ENCODE measurements at places on chromosomes 7 and 10.
A peak's percentile ranks its signal among the peaks of the same experiment; 100 is the strongest.

- DNase-seq = no peak
Observed at GRCh38 chr10:92156874-92157773, 133.8 kb downstream of the CPEB3 start.

DNA sequence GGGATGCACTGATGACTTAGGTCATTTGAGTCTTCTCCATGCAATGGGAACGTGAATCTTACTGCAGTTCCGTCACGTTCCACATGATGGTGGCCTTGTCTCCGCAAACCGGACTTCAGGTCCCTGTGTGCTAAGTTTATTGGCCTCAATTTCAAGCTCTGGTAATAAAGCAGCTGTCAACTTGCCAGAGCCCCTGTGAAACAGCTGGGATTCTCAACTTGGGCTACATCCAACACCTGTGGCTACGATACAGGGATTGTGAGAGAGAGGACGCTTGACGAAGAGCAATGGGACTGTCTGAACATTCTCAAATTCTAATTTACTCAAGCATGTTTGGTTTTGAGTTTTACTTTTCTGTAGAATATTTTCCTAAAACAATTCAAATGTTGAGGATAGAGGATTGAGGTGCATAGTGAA, 174.2 kb downstream of the PTN start:
- no peak for DNase-seq

GRCh38 chr7:122789156-122789555, 86.4 kb upstream of the RNF148 start:
- DNase-seq = no peak

DNA sequence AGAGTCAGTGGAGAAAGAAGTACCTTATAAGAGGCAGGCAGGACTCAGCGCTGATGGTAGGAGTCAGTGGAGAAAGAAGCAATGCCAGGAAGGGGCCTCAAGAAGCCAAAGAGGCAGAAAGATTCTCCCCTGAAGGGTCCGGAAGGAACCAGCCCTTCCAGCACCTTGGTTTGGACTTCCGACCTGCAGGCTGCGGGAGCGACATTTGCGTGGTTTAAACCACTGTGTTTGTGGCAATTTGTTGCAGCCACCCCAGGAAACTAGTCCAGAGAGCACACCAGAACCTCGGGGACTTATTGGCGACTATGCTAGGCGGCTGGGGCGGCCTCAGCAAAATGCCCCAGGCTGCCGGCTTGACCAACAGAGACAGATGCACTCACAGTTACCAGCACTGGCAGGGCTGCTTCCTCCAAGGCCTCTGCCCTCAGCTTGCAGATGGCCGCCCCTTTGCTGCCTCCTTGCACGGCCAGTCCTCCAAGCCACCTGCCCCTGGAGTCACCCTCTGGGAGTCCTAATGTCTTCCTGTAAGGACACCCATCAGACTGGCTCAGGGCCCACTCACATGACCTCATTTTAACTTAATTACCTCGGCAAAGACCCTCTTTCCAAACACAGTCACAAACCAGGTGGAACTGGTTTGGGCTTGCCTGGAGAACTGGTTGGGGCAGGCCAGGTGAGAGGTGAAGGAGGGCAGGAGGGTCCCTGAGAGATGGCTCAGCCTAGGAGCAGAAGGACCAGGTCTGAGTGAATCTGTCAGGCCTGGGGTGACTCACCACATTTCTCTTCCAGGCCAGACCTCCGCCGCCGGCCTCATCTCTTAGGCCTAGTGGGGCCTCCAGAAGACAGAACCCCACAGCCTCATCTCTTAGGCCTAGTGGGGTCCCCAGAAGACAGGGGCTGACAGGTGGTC, 26.1 kb downstream of the CALML3 start:
- DNase-seq = no peak

GRCh38 chr10:104957178-104957841, 316.2 kb downstream of the SORCS3 start:
- no peak for DNase-seq

DNA sequence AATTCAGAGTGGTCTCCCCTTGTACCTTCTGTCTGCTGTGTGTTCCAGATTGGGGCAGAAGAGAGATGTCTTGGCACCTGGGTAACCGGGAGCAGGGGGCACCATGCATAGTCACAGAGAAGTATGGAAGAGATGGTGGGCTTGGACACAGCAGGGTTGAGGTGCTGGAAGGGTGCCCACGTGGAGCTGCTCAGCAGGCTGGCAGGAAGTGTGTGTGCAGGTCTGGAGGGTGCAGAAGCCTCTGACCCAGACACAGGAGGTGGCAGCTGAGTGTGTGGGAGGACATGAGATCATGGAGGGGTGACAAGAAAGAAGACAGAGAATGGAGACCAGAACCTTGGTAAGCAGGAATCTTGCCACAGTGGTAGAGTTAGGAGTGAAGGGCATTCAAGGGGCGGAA, 42.3 kb upstream of the DUSP5 start:
- no peak for DNase-seq

DNA sequence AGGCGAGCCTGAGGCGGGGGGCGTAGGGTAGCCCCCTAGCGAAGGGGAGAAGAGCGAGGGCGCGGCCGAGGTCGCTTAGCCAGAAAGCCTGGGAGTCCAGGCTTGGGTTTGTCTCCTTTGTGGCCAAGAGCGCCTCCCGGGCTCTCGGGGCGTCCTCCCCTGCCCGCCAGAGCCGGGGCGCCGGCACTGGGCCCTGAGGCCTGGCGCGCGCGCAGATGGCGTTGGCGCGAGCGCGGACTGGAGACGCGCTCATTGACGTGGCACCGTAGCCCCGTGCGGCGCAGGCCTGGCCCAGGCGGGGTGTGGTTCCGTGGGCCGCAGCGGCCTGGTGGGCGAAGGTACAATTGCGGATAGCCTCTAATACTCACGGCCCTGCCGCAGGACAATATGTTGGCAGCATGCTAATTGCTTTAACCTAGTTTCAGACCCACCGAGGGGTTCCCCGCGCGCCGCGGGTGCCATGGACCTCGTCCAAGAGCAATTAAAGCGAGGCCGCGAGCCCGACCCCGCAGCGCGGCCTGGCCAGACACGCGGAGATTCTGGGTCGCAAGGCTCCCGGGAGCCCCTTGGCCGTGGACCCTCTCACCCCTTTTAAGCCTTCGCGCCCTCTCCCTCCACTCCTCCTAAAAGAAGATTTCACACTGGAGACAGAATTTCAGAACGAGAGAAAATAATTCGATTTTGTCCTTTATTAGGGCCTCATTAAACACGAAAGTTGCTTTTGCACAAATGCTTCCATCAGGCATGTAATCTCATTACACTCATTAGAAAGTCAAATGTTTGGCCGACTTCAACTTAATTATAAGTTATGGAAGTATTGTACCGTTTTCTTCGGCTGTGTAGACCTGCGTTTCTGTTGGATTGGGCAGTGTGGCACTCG, 3.1 kb downstream of the PTF1A start:
- DNase-seq = no peak

DNA sequence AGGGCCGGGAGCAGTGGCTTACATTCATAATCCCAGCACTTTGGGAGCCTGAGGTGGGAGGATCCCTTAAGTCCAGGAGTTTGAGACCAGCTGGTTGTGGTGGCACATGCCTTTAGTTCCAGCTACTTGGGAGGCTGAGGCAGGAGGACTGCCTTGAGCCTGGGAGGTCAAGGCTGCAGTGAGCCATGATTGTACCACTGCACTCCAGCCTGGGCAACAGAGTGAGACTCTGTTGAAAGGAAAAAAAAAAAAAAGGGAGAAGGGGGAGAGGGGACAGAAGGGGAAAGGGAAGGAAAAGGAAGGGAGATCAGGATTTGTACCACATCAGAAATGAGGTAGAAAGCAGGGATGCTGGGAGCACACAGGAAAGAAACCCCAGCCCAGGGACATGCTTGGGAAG, 38.7 kb upstream of the SVOPL start:
- no peak for DNase-seq

DNA sequence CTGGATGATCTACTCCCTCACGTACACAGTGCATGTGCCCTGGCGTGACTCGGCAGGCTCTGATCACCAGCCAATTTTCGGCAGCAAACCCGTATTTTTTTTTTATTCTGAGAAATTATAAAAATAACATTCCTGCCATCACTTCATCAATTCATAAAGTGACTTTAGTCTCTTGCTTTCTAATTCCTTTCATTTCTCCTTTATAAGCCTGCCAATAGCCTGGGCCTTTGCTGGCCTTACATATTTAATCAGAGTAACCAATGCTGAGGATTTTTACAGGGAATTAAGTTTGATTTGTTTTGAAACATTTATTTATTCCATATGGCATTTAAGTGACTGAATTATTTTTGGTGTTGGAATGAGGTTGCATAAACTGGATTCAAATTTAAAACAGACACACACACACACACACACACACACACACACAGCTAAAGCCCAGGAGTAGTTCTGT, 140.8 kb downstream of the ETV1 start:
- DNase-seq = no peak

DNA sequence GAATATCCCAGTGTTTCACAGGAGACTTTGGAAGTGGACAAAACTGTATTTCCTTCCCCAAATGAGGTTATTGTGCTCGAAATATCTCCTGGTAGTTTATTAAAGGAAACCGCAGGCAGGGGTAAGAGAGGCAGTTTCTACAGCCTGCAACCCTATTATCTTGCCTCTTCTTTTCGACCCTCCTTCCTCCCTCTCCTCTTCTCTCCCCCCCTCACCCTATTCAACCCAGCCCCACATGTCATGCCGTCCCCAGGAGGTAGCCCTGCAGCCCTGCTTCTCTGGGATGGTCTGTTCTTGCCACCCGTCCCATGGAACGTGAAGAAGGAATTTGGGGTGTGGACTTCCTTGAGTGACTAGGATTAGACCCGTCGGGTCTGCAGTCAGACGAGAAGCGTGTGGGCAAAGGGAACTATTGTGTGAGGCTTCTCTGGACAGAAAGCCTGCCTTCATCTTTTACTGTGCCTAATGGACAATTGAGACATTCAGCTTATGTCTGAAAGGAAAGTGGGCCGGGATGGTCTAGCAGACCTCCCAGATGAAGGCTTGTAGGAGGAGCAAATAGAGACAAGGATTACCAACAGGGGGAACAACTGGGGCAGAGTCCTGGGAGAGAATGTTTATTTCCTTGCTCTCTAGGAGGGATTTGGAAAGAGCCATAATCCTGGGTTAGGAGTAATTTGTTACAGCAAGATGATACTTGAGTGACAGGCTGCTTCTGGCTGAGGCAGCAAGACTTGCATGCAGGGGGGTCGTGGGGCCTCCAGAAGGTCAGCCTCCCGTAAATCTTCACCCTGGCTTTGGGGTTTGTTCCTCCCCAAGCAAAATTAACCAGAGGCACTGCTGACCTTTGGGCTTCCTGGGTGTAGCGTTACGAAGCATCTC, 77.8 kb downstream of the TCF7L2 start:
- DNase-seq = no peak

- DNase-seq = no peak
Observed at GRCh38 chr7:98760201-98760651, 109.6 kb downstream of the TMEM130 start.

- no peak for DNase-seq
Observed at GRCh38 chr7:77348371-77348813, 67.8 kb downstream of the GSAP start.

DNA sequence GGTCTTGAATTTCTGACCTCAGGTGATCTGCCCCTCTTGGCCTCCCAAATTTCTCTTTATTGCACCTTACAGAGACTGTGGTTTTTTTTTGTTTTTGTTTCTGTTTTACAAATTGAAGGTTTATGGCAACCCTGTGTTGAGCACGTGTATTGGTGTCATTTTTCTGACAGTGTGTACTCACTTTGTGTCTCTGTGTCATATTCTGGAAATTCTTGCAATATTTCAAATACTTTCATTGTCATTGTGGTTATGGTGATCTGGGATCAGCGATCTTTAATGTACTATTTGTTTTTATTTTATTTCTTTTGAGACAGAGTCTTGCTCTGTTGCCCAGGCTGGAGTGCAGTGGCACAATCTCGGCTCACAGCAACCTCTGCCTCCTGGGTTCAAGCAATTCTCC, 89.8 kb downstream of the PRTFDC1 start:
- no peak for DNase-seq

DNA sequence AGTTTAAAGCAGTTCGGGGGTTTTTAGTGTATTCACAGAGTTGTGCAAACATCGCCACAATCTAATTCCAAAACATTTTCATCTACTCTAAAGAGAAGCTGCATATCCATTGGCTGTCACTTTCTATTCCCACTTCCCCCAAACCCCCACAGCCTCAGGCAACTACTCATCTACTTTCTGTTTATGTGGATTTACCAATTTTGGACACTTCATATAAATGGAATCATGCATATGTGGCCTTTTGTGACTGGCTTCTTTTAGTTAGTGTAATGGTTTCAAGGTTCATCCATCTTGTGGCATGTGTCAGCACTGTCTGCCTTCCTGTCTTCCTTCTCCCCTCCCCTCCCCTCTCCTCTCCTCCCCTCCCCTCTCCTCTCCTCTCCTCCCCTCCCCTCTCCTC, 78.5 kb upstream of the FZD1 start:
- no peak for DNase-seq

DNA sequence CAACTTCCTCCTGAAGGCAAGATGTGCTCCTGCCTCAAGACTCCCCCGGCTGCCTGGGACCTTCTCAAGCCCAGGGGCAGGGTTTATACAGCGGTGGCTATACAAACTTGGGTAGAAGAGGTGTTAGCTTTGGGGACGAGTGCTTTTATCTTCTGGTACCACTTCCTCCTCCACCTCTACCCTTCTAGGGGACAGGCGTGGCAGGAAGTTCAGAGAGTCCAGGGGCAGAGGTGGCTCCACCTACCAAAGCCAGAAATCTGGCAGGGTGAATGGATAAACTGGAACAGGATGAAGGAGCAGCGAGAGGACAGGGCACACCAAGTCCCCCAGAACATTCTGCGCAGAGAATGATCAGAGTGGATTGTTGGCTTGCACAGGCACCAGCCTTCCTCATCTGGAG, 24.0 kb upstream of the TM9SF3 start:
- DNase-seq = no peak

GRCh38 chr10:6070660-6071059, 8.5 kb upstream of the IL2RA start:
- DNase-seq = no peak

GRCh38 chr7:46930366-46930765, 651.5 kb downstream of the TNS3 start:
- DNase-seq = no peak

- DNase-seq = no peak
Observed at GRCh38 chr10:31135171-31135570, 103.5 kb upstream of the ZNF438 start.

DNA sequence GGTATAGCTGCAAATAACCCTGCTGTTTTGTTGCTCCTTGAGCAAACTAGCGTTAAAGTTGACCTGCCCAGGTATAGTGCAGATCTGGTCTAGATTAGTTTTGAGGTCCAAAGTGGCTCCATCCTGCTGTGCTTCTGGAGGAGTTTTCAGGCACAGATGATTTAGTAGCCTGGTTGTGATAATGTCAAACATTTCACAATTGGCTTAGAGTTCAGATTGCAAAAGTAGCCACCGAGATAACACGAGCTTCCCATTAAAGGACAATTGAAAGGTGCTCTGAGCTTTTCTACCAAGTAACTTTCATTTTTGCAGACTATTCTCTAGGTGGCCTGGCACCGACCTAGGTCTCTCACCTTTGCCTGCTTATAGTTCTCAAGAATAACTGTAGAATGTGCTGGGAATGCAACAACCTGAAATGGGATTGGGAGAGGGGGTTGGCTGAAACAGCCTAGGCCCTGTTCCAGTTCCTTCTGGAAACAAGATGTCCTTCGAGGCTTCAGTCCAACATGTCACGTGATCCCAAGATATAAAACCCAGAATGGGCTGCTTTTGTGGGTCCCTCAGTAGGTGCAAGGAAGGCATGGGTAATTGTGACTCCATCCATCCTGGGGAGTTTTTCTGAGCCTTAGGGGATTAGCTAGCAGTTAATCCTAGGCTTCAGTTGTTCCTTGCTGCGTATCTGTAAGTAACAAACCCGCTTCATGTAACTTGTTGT, 201.0 kb downstream of the CHRM2 start:
- DNase-seq = no peak

GRCh38 chr10:69861251-69862240, 59.8 kb downstream of the COL13A1 start:
- peak; percentile 35 for DNase-seq
